ENCODE measurements at places on chromosomes 12 and 14. TPM values are rescaled to one million over a fixed set of nuclear protein-coding genes. Genes with fewer than 3 reads are reported as not detected.

ERP27 gene
- total RNA-seq: not detected

TEX52 gene
- total RNA-seq: not detected

KIF5A gene
- total RNA-seq: 0.18 TPM

PZP gene
- not detected for total RNA-seq

MYF6 gene
- total RNA-seq: not detected

TOMM20L gene
- not detected for total RNA-seq

PCNX1 gene
- 43.7 TPM for total RNA-seq

GARIN6 gene
- total RNA-seq: not detected

GRCh38 chr12:46260124-46260912 is 8.5 kb downstream of the SLC38A1 start:
- peak; percentile 70 for DNase-seq

DNA sequence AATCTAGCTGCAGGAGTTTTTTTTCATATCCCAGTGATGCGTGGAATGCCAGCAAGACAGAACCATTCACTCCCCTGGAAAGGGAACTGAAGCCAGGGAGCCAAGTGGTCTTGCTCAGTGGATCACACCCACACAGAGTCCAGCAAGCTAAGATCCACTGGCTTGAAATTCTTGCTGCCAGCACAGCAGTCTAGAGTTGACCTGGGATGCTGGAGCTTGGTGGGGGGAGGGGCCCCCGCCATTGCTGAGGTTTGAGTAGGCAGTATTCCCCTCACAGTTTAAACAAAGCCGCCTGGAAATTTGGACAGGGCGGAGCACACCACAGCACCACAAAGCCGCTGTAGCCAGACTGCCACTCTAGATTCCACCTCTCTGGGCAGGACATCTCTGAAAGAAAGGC is 86.9 kb upstream of the STXBP6 start:
- DNase-seq: no peak

GRCh38 chr14:61535032-61535431 is 160.3 kb upstream of the HIF1A start:
- DNase-seq: peak; percentile 58

- DNase-seq: peak; percentile 55
Observed at GRCh38 chr12:28191051-28192048, 1.1 kb downstream of the CCDC91 start.

GRCh38 chr12:64480148-64480547 is 28.2 kb downstream of the TBK1 start:
- DNase-seq: peak; percentile 24

- no peak for DNase-seq
Observed at GRCh38 chr14:76019676-76020075, 34.1 kb downstream of the IFT43 start.

GRCh38 chr14:32453857-32454810 is 125.0 kb downstream of the AKAP6 start:
- DNase-seq: peak; percentile 16

- no peak for DNase-seq
Observed at GRCh38 chr12:111443086-111443485, 37.4 kb downstream of the SH2B3 start.

DNA sequence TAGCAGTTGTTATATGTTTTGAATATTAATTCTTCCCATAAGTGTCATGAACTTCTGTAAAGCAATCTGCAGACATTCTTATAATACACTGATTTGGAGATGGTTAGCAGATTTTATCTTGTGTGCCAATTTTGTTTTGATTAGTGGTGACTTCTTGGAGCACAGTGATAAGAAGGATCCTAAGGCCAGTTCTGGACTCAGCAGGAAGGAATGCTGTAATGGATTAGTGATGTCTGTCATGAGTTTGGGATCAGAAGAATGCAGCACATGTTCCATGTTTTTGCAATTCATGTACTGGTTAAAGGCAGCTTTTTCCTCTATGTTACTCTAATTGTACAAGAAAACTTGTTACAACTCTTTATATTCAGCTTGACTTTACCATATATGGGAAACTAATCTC is 91.5 kb downstream of the UNC79 start:
- no peak for DNase-seq

- DNase-seq: no peak
Observed at GRCh38 chr12:131066207-131066885, 112.6 kb downstream of the ADGRD1 start.

DNA sequence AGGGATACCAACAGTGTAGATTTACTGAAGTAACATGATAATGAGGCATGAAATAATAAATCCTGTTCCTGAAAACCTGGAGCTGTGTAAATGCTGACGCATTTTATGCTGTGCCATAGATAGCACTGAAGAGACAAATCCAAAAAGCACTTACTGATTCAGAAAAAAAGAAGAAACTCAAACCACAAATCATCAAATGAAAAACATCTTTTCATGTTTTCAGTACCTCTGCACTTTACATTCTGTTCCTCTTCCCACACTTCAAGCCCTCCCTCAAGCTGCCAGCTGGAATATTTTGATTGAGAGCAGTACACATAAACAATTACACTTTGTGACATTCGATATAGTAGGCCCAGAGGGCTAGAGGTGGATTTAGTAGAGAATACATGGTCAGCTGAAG is 362.3 kb downstream of the NAV3 start:
- peak; percentile 28 for DNase-seq

DNA sequence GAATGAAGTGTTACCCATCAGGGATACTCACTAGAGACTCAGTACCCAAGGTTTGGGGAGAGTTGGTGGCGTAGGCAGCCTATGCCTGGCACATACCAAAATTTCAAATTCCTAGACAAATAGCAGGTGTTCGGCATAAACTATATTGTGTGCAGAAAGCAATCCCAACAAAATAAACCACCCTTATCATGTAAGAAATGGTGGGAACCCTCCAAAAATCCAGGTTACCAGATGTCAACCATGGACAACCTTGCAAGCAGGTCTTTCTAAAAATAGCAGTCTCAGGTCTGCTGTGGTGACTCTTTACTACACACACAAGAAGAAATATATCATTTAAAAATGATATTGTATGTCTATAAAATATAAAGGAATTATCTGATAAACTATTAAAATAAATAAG is 17.7 kb upstream of the PTGER2 start:
- DNase-seq: no peak

- DNase-seq: no peak
Observed at GRCh38 chr14:105432657-105433056, 13.0 kb downstream of the MTA1 start.

DNA sequence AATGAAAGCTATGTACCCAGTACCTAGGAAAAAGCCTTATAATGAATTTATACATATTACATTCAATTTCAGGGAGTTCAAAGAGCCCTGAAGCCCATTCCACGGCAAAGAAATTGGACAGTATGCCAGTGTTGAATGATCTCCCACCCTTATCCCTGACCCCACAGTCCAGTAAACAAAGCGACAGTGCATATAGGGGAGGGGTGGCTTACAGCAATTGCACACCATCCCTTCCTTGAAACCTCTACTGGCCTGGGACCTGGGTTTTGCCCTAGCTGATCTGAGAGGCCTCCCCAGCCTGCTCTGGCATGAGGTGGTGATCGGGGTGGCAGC is 17.3 kb upstream of the RND1 start:
- no peak for DNase-seq

DNA sequence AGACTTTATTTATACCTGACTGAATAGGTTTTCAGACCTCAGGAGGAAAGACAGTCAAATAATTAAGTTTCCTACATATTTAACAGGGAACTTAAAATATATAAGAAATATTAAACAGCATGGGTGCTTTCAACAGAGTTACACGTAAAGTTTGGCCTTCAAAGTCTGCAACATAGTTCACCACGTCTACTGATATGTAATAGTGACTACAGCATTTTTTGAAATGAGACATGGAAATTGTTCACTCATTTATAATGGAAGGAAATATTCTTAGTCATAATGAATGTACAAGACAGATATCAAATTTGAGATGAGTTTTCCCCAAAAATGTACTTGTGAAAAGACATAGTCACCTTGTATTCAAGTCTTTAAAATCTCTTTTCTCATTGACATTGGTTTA is 56.7 kb upstream of the KCNMB4 start:
- DNase-seq: peak; percentile 3

Measured in IMR-90 (cell line).